ENCODE measurements at places on chromosomes 5 and 9.
A peak's percentile ranks its signal among the peaks of the same experiment; 100 is the strongest.

DNA sequence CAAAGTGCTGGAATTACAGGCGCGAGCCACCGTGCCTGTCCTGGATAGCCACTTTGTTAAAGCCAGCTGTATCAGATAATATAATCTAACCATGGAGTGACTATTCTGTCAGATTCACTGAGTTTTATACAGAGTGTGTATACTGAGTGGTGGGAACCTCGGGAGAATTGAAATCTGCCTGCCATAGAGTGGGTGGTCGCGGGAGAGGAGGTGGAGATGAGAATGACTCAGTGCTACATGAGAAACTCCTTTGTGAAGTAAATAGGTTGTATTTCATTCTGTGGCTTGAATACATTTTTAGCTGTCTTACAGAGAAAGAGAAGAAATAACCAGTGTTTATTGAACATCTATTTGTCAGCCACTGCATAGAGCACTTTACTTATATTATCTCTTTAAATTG lies 26.4 kb downstream of the ATP6V0E1 start:
- ATAC-seq: peak; percentile 64

DNA sequence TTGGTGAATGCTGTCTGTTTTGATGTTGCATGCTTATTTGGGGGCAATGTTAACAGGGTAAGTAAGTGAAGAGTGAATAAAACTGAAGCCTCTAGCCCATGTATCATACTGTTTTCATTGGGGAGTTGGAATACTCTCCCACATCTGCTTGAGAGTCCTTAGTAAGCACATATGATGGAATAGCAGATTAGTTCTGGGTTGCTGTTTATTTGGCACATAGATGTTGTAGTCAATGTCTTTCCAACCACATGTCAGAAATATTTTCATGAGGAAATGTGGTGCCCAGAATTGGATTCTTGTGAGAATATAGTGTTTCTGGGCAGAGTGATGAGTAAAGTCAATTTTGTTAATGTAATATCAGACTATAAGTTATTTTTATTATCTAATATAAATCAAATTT lies 611.7 kb upstream of the FTMT start:
- no peak for ATAC-seq

DNA sequence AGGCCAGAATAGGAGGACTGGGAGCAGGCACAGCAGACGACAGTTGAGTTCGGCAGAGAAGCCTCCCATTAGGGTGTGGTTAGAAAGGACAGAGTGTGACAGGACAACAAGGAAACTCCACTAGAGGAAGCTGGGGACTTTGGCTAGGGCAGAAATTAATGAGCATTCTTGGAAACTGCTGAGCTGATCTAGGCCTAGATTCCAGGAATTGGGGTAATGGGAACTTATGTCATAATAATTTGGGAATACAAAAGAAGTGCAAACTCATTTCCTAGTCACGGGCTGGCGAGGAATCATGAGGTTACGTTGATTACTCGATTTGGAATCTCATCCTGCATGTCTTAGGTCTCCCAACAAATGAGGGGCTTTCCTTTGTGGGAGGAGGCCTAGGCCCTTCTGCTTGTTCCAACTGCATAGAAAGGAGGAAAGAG lies 144.6 kb upstream of the RPS23 start:
- no peak for ATAC-seq

DNA sequence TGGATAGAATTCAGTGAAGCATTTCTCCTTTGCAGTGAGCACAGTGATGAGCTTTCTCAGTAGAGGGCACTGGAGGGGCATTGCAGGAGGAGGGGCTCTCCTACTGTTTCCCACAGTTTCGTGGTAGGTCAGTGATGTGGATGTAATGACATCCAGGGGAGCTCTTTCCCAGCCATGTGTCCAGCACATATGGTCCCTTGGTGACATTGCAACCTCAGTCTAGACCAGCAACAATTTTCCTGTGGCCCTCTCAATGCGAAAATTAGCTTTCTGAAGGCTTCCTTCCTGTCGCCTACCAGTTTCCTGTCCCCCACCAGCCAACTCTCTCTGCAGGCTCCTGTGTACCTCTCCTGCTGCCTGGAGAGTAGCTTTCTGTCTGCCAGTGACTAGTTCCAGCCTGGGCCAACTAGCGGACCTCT lies 6.9 kb upstream of the PDCL start:
- ATAC-seq: peak; percentile 30

DNA sequence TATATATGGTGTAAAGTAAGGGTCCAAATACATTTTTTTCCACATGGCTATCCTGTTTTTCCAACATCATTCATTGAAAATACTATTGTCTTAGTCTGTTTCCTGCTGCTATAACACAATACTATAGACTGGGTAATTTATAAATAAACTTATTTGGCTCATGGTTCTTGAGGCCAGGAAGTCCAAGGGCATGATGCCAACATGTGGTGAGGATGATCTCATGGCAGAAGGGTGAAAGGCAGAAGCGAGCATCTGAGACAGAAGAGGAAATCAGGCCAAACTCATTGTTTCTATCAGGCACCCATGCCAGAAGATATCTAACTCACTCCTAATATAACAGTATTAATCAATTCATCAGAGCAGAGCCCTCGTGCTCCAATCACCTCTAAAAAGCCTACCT lies 42.6 kb downstream of the ANKRD55 start:
- no peak for ATAC-seq

DNA sequence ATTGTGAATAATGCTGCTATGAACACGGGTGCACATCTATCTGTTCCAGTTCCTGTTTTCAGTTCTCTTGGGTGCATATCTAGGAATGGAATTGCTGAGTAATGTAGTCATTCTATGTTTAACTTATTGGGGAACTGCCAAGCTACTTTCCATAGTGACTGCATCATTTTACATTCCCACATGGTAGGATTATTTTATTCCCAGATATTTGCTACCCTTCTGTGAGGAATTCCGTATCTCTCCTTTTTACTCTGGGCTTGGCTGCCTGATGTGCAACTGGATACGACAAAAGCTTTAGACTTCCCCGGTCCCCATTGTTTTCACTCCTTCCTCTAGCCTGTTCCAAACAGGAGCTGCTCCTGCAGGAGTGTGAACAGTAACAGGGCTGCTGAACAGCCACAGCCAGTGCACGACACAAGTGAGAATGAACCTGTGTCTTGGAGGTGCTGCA lies 7.2 kb downstream of the TAS2R1 start:
- ATAC-seq: no peak

- no peak for ATAC-seq
Observed at GRCh38 chr9:77783518-77783917, 135.4 kb upstream of the GNA14 start.

GRCh38 chr5:139392678-139393496 lies 2.0 kb downstream of the PROB1 start:
- ATAC-seq: peak; percentile 68

DNA sequence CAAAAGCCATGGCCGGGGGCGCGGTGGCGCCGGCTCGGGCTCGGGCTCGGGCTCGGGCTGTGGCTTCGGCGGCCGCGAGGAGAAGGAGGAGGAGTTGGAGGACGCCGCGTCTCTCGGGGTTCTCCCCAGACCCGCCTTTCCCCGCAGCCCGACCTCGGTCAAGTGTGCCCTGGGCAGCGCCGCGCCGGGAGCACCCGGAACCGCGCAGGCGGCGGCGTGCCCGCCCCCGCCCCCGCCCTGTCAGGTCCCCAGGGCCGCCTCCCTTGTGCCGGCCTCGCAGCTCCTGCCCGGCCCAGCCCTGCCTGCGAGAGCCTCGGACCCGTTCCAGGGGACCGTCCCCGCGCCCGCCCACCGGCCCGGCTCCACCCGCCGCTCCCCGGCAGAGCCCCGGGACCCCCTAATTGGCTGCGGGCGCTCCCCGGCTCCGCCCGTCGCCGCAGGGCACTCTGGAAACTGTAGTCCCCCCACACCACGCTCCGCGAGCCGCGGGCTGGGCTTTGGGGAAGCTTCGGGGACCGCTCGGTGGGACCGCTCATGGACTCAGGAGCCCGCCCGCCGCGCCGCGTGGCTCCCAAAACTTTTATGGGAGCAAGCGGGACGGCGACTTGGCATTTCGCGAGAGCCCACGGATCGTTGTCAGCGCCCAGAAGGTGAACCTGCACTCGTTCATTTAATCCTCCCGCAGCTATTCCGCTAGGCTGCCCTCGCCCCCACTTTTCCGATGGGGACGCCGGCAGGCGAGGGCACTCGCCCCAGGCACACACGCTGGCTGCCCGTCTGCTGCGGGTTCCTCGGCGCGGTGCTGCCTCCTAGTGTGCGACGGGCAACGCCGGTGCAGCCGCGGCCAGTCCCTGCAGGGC lies at the start of gene STK10:
Gene STK10, minus strand, starts transcription at position 192 of the 860 bp plus-strand sequence. Its CDS starts 182 bp downstream, at position 10.
- ATAC-seq: peak; percentile 85

DNA sequence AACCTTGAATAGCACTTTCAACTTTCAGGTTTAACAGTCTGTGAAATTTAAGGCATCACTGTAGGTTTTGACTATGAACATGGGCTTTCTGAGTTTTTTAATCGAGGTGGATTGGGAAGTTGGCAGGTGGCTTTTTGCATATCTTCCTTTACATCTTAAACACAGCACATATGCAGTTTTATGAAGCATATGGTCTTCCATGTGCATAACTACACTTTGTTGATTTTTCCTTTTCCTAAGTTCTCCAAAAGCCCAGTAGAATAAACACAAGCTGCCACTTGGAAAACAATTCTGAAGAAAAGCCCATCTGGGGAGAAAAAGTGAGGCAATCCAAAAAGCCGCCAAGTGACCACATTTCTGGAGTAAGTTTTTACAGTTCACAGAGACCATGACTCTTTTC lies 236.5 kb upstream of the IL12B start:
- ATAC-seq: no peak

DNA sequence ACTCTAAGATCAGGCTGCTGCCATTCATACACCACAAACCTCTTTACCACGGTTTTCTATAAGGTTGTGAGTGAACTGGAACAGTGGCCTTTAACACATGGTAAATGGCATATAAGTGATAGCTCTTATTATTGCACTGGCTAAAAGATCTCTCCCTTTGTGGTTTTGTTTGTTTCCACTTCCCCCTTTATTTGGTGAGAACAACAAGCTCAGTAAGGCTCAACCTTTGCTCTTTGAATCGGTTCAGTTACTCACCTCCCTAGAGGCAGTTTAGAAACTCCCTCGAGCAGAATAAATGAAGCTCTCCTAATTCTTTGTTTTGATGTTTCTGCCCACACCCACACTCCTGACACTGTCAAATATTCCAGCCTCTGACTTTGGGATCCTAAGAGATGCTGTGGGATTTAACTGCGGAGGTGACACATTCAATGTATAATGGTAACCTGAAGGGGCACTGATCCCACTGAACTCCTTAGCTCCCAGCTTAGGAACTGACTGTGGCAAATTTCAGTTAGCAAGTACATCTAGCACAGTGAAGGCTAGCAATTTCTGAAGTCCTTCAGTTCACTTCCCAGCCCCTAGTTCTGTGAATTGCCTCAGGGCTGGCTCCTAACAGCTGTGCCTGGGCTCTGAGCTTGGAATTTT lies 22.5 kb upstream of the RAD23B start:
- ATAC-seq: peak; percentile 25

GRCh38 chr9:123738648-123739047 lies 191.3 kb downstream of the DENND1A start:
- ATAC-seq: no peak
